ENCODE measurements at places on chromosomes 11 and 22. TPM values are rescaled to one million over a fixed set of nuclear protein-coding genes. Genes with fewer than 3 reads are reported as not detected.

CAPN5 gene
- 10.5 TPM for polyA plus RNA-seq

ZNF280B gene
- polyA plus RNA-seq: 4.2 TPM

TBX10 gene
- polyA plus RNA-seq: not detected

MMP27 gene
- not detected for polyA plus RNA-seq

OVCH2 gene
- polyA plus RNA-seq: 0.13 TPM

TCN1 gene
- 0.23 TPM for polyA plus RNA-seq

LYVE1 gene
- polyA plus RNA-seq: 66.6 TPM

TUB gene
- polyA plus RNA-seq: 12.3 TPM

SLC25A17 gene
- polyA plus RNA-seq: 20.9 TPM

CHADL gene
- 4.5 TPM for polyA plus RNA-seq

RAG1 gene
- 10.2 TPM for polyA plus RNA-seq

MMP1 gene
- polyA plus RNA-seq: 0.23 TPM
